ENCODE measurements at places on chromosomes 4 and X.

DNA sequence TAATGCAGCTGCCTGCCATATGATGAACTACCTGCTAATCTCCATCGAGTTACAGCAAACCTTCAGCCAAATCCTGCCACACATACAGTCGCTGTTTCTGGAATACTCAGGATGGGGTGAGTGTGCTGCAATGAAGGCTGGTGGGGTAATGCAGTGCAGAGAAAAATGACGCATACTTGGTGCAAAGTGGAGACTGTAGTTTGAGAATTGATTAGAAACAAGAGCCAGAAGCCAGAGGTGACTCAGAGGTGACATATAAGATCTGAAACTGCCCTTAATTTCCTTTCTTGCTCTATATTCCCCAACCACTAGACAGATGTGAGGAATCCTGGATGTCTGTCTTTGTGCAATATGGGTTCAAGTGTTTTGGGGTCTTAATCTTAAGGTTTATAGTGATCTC, 22.0 kb downstream of the C4orf54 start:
- no peaks in the 10 kb centered on the region for H3K36me3 ChIP-seq
- no peak overlapping the region for H3K4me3 ChIP-seq
- H3K4me1 ChIP-seq: peaks cover 5% of the 10 kb centered on the region
- no peaks in the 10 kb centered on the region for H3K27me3 ChIP-seq

DNA sequence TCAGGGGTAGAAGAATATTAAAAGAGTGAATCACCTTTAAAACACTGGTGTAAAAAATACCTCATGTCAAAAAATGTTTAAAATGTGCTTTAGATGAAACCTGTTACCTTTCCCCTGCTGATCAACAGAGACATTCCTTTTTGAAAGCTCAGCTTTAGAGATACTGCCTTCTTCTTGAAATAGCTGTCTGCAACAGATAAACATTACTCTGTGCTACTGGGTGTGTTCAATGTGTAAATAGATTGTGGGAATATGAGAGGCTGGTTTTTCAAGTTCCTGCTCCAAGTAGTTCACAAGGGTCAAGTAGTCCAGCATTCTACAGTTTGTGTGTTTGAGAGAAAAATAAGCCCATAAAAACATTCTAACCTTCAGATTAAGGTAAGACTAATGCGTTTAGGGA, at the start of gene SYTL5:
TSS of gene SYTL5 (plus strand) at position 263 of the 400 bp plus-strand sequence. CDS start 27,337 bp downstream, outside the sequence.
- H3K27me3 ChIP-seq: no peaks in the 10 kb centered on the region
- H3K36me3 ChIP-seq: no peaks in the 10 kb centered on the region
- DNase-seq: no peak
- no peak within 1 kb of the TSS for H3K27ac ChIP-seq
- H3K4me1 ChIP-seq: no peaks in the 10 kb centered on the region
- no peak within 1 kb of the TSS for H3K4me3 ChIP-seq

DNA sequence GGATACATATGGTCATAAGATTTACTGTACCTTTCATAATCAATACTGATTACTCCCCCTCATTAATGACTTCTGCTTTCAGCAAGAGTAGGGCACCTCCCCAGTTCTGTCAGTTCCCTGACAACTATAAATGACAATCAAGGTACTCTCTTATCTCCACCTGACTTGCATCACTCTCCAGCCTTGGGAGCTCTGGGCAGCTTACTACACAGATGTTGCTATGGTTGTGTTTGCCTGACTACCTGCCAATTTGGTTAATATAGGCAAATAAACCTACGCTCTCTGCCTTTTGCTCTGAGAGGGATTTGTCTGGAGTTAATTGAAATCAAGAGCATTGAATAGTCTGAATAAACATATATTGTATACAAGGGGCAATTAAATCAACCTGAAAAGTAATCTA, 22.8 kb upstream of the MAP7D3 start:
- no peaks in the 10 kb centered on the region for H3K36me3 ChIP-seq
- H3K4me1 ChIP-seq: no peaks in the 10 kb centered on the region

- H3K4me1 ChIP-seq: no peaks in the 10 kb centered on the region
- DNase-seq: no peak
- no peaks in the 10 kb centered on the region for H3K27me3 ChIP-seq
- no peak overlapping the region for H3K27ac ChIP-seq
- H3K36me3 ChIP-seq: no peaks in the 10 kb centered on the region
Measured at GRCh38 chr4:123884922-123885321, 488.3 kb downstream of the SPRY1 start.

GRCh38 chr4:88041626-88042025, 34.2 kb downstream of the PKD2 start:
- no peaks in the 10 kb centered on the region for H3K27me3 ChIP-seq
- peaks cover 72% of the 10 kb centered on the region for H3K36me3 ChIP-seq
- H3K4me1 ChIP-seq: no peaks in the 10 kb centered on the region

- H3K4me3 ChIP-seq: peak overlapping the region; percentile 70
- peaks cover 6% of the 10 kb centered on the region for H3K36me3 ChIP-seq
- DNase-seq: no peak
Measured at GRCh38 chrX:119605464-119606279, 552 bp downstream of the NKRF start.

- no peak for DNase-seq
- no peaks in the 10 kb centered on the region for H3K27me3 ChIP-seq
- no peak overlapping the region for H3K27ac ChIP-seq
- H3K4me1 ChIP-seq: peaks cover 18% of the 10 kb centered on the region
- H3K36me3 ChIP-seq: no peaks in the 10 kb centered on the region
Measured at GRCh38 chr4:98508829-98509598, 149.4 kb downstream of the TSPAN5 start.

- H3K36me3 ChIP-seq: no peaks in the 10 kb centered on the region
- H3K4me1 ChIP-seq: peaks cover 13% of the 10 kb centered on the region
- no peak overlapping the region for H3K4me3 ChIP-seq
- H3K27ac ChIP-seq: no peak overlapping the region
- DNase-seq: no peak
- H3K27me3 ChIP-seq: no peaks in the 10 kb centered on the region
Measured at GRCh38 chr4:176031922-176032321, 33.7 kb upstream of the WDR17 start.

DNA sequence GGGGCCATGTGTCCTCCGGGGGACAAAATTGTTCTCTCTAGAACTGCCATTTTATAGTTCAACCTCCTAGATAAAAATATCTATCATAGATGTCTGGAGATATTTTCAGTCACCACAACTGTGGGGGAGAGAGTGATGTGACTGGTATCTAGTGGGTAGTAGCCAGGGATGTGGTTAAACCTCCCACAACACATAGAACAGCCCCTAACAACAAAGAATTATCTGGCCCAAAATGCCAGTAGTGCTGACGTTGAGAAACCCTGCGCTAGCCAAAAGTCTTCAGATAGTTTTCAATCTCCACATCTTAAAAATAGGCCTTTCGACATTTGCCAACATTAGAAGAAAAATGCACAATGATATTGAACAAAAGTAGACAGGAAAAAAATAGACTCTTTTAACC, 19.0 kb upstream of the SUPT20HL2 start:
- no peaks in the 10 kb centered on the region for H3K4me1 ChIP-seq
- no peak overlapping the region for H3K27ac ChIP-seq
- H3K27me3 ChIP-seq: no peaks in the 10 kb centered on the region
- H3K4me3 ChIP-seq: no peak overlapping the region
- DNase-seq: no peak

GRCh38 chr4:73613130-73613529, 7.1 kb downstream of the RASSF6 start:
- DNase-seq: no peak
- peaks cover 25% of the 10 kb centered on the region for H3K4me1 ChIP-seq
- H3K27ac ChIP-seq: no peak overlapping the region
- no peaks in the 10 kb centered on the region for H3K27me3 ChIP-seq

DNA sequence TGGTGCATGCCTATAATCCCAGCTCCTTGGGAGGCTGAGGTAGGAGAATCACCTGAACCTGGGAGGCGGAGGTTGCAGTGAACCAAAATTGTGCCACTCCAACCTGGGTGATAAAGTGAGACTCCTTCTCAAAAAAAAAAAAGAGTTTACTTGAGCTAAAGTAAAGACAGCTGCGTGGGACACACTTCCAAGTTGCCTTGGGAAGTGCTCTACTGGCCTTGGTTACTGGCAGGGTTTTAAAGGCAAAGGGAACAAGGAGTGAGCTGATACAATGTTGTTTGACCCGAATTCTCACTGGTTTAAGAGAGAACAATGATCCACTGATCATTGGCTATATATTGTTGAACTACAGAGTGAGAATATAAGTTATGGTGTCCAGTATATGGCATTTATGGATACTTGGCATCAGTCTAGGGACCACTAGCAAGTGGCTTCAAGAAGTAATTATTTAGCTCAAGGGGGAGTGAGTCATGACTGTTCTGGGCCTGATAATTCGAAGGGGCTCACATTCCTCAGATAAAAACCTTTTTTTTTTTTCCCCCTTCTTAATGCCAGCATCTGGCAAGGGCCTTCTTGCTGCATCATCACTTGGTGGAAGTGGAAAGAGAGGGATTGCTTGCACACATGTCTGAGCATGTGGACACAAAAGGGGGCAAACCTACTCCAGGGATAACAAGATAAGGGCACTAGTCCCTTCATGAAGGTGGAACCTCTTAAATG, 32.3 kb downstream of the GRK4 start:
- H3K4me1 ChIP-seq: no peaks in the 10 kb centered on the region
- H3K36me3 ChIP-seq: no peaks in the 10 kb centered on the region
- no peak overlapping the region for H3K4me3 ChIP-seq
- DNase-seq: no peak
- no peak overlapping the region for H3K27ac ChIP-seq

DNA sequence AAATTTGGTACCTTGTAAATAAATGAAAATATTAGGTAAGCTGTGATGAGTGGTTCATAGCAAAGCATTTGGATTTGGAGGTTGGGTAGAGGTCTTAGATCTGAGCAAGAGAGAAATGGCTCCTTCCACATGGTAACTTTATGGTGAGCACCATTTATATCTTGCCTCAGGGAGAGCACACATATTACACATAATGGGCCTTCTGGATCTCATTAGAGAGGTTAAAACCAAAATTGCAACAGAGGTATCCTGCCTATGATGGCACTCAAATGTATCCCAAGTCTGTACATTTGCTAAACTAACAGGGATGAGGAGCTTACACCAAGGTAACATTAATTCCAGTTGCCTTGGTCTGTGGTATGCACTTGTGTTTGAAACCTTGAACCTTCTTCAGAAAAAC, 87.1 kb upstream of the PUDP start:
- H3K27me3 ChIP-seq: no peaks in the 10 kb centered on the region
- H3K4me1 ChIP-seq: no peaks in the 10 kb centered on the region
- H3K4me3 ChIP-seq: no peak overlapping the region

DNA sequence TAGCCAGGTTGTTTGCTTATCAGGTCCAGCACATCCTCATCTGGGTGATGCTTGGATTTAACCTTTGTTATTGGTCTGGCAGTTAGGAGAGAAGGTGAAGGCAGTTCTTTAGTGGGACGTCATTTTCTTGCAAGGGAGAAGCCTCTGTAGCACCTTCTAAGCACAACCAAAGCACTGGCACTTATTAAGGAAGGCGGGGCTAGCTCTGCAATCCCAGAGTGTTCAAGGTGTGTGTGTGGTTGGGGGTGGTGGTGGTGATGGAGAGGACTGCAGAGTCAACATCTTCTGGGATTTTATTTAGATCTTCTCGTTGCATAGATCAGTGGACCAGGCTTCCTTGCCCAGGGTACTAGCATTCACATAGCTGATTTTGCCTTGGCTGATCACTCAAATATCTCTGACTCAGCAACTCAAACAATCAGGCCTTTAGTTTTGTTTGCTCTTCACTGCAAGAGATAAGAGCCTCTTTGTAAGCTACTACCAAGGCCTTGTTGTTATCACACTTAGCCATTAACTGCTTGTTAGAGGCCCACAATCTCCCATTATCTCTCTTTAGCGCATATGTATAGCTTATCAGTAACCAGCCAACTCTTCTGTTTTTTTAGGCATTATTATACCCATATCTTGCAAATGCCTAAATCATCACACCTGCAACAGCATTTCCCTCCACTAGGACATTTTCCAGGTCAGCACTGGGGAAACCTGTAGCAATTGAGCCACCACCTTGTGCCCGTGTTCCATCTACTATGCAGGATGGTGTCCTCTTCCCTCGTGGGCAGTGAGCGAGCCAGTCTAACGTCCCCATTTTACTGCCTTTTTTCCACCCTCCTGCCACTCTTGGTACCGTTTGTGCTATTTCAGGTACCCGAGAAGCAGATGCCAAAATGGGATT, 36.5 kb upstream of the LINC00632 start:
- H3K4me3 ChIP-seq: no peak overlapping the region
- no peaks in the 10 kb centered on the region for H3K4me1 ChIP-seq
- H3K27ac ChIP-seq: no peak overlapping the region
- no peaks in the 10 kb centered on the region for H3K27me3 ChIP-seq
- no peaks in the 10 kb centered on the region for H3K36me3 ChIP-seq

DNA sequence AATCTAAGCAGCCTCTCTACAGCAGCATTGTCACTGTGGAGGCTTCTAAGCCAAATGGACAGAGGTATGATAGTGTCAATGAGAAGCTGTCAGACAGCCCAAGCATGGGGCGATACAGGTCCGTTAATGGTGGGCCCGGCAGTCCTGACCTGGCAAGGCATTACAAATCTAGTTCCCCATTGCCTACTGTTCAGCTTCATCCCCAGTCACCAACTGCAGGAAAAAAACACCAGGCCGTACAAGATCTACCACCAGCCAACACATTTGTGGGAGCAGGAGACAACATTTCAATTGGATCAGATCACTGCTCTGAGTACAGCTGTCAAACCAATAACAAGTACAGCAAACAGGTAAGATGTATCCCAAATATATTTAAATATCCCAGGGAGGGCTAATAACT, 4.1 kb downstream of the PCDH7 start:
- H3K4me1 ChIP-seq: peaks cover 5% of the 10 kb centered on the region
- H3K36me3 ChIP-seq: no peaks in the 10 kb centered on the region
- peak overlapping the region; percentile 86 for H3K27ac ChIP-seq

DNA sequence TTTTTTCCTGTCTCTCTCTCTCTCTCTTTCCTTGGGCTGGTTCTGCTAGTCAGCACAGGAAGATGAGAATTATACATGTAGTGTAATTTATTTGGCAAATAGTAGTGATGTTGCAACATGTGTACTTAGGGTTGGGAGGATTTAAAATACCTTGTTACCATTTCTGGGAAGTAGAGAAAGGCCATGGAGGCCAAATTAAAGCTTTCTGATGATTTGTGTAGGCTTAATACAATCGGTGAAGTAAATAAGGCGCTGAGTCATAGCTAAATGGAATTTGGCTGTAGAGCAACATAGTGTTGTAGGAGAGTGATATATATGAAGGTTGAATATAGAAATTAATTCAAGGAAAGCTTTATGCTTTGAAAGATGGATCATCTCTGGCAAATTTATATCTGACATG, 295.3 kb downstream of the GRID2 start:
- no peaks in the 10 kb centered on the region for H3K4me1 ChIP-seq
- no peaks in the 10 kb centered on the region for H3K27me3 ChIP-seq
- DNase-seq: no peak
- no peak overlapping the region for H3K4me3 ChIP-seq
- no peaks in the 10 kb centered on the region for H3K36me3 ChIP-seq
- H3K27ac ChIP-seq: no peak overlapping the region

DNA sequence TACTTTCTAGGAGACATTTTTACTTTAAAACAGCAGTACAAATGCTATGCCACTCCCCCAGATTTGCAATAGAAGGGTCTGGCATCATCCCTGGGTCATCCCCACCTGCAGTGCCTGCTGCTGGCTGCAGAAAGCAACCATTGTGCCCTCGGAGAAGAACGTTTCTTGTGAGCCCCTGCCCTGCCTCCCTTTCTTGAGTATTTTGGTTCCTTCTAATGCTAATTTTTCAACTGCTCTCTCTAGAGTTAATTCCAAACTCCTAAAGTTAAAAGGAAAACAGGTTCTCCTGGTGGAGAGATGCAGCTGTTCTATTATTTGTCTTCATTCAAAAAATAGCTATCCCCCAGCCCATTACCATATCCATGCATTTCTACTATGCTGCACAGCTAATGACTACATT, 107.1 kb downstream of the IDS start:
- H3K27ac ChIP-seq: no peak overlapping the region
- no peaks in the 10 kb centered on the region for H3K36me3 ChIP-seq
- no peaks in the 10 kb centered on the region for H3K4me1 ChIP-seq
- H3K27me3 ChIP-seq: no peaks in the 10 kb centered on the region
- no peak for DNase-seq
- H3K4me3 ChIP-seq: no peak overlapping the region

All from esophagus muscularis mucosa (tissue), 4 donors.